T-helper 17 cell (primary cell): ENCODE measurements at places on chromosomes 2 and 18. TPM values are rescaled to one million over a fixed set of nuclear protein-coding genes. Genes with fewer than 3 reads are reported as not detected.

GRCh38 chr2:192245329-192245728 lies 50.6 kb upstream of the TMEFF2 start:
- no peak for DNase-seq

- peak; percentile 44 for DNase-seq
These were observed 6.0 kb upstream of the ALLC start for GRCh38 chr2:3651691-3652648.

- DNase-seq = no peak
These were observed 114.6 kb downstream of the MAPK4 start for GRCh38 chr18:50674307-50674980.

- no peak for DNase-seq
These were observed 92.4 kb upstream of the ITGA6 start for GRCh38 chr2:172334988-172335387.

DNA sequence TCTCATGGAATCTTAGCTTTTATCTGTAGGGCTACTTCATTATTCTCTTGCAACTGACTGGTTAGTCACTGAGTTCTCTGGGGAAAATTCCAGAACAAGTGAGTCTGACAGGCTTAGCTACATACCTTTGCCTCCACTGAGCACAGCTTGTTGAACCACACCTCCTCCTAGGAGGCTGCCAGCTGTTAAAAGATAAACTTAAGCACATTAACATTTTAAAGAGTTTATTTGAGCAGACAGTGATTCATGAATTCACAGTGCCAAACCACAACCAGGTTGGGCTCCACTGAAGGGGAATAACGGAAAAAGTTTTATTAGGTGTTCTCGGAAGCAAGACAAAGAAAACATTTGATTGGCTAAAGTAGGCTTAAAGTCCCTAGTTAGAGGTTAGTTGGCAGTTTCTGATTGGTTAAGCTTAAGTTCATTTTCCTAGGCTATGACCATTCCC lies 12.5 kb upstream of the SLC38A11 start:
- DNase-seq = no peak

DNA sequence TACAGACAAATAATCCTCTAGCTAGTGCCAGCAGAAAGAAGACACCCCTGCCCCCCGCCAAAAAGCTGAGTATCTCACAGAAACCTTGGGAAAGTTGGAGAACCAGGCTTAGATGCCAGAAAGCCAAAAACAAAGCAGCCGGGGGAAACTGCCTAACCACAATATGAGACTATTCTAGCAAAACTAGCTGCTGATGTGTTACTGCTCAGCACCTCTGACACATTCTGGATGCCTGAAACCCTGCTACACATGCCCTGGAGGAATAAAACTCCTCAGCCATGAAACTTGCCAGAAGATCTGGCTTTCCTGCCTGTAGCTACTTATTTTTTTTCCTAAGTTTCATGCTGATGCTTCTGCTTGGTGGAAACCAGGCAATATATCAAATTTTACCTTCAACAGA lies 122.7 kb upstream of the GCFC2 start:
- no peak for DNase-seq

GRCh38 chr2:240730501-240731177 lies 39.0 kb downstream of the AQP12A start:
- DNase-seq = no peak

GRCh38 chr2:31216734-31217133 lies 581 bp downstream of the CAPN14 start:
- DNase-seq = no peak

DNA sequence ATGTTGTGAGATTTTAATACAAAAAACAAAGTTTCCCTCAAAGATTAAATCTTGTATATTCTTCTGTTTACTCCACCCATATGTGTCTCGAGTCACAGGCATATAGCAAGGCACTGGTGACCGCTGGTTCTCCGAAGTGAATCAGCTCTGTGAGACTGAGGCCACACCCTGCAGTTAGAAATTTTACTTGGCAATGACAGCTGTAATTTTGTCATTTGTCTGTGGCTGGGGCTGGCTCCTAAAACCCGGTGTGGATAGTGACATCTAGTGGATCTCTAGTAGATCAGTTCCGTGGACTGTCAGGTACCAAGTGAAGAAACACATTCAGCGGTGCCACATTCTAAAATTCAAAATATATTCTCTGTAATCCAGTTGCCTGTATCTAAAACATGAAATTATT lies 278.0 kb downstream of the NEDD4L start:
- DNase-seq = no peak

DNA sequence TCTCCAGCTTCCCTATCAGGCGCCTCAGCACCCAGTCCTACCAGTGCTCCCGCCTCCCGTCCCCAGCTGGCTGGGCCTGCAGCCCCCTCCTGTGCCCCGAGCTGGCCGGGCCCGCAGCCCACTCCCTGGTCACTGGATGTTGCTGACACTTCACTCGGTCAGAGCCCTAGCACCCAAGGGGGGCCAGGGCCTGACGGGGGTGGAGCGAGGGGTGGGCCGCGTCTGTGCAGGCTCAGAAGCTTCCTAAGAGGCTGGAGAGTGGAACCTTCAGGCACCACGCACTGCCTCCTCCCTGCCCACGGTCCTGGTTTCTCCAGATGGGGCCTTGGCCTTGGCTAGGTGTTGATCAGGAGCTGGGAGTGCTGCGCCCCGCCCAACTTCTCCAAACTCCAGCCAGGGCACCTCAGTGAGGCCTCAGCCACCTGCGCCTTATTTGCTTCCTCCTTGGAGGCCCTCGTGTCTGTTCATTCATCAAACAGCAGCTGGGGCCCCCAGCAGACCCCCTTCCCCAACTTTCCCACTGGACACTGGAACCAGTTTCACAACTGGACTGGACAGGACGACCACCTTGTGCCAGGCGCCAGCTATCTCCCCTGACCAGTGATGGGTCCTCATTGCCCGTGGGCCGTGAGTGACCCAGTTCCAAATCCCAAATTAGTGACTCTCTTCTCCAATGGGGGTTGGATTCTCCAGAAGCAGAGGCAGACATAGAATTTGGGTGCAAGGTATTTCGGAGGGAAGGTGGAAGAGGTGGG lies 16.7 kb downstream of the CAPN10 start:
- no peak for DNase-seq

GRCh38 chr18:69365658-69366057 lies 35.0 kb upstream of the DOK6 start:
- DNase-seq = no peak

GRCh38 chr2:44126106-44126797 lies 42.4 kb upstream of the PPM1B start:
- DNase-seq = no peak

- no peak for DNase-seq
These were observed 27.9 kb downstream of the GPC1 start for GRCh38 chr2:240463274-240463865.

DNA sequence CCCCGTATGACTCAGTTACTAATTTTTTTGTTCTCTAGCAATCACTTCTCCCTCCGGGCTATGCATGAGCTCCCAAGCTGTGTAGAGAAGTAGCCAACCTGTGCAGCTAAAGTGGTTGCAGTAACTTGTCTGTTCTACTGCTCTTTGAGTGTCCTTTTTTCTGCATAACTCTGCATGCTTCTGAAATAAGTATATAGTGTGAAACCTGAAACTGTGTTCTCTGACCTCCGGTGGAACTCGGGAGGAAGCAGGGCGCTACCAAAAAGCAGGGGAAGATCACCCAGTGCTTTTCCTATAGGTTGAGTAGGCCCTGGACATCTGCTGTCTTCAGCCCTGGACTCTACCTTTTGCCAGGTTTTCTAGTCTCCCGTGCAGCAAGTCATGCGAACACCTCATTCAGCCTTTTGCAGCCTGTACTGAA lies 47.8 kb downstream of the PHLPP1 start:
- no peak for DNase-seq

- no peak for DNase-seq
These were observed 66.6 kb downstream of the DIS3L2 start for GRCh38 chr2:232028071-232028470.

DNA sequence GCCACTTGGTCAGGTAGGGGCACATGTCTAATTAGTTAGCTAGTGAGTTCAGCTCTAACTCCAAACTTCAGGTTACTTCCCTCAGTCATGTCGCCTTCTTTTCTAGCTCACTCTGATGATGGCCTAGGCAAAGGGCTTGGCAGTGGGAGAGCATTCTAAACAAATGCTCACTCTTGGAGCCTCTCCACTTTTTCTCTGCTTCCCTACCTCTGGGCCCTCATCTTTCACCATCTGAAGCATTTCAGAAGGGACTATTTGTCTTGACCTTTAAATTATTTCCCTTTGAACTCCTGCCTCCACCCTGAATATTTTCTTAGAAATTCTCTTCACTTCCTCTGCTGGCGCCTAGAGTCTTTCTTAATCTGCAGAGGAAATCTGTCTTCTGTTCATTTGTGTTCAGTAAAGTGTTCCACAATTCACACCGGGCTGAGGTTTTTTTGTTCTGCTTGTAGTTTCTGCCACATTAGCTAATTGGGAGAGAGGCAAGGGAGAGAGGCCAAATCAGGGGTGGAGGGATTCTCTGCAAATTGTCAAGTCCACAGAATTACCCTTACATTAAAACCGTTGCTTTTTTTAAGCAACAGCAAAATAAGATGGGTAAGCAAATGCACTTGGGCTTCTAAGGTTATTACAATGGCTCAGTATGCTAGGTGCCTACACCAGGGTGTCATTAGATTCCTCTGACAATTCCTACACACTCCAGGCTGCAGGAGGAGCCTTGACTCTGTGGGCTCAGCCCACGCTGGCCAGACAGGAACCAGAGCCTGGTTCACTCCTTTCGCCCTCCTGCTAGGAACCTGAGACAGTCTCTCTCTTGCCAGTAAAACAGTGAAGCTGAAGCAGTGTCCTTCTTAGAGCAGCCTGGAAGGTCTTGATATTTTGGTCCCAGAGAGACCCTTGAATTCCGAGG lies 5.5 kb downstream of the MSGN1 start:
- DNase-seq = no peak

DNA sequence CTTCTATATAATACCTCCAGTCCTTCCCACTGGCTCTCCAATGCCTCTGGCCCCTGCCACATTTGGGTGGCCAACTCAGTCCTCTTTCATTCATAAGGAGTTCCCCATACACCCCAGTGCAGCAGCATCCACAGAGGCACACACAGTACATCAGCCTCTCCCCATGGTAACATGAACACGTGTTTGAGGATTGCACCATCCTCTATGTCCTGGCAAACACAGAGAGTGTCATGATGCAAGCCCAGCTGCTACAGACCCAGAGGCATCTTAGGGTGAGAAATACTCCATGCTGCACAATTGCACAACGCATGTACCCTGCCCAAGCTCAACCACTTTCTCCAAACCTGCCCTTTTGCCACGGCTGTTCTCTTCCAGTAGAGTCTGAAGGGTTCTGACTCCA lies 11.5 kb downstream of the IGFBP5 start:
- DNase-seq = no peak

- DNase-seq = no peak
These were observed 198.1 kb upstream of the RASGRP3 start for GRCh38 chr2:33278245-33278943.

- DNase-seq = no peak
These were observed 221.5 kb downstream of the SH3RF3 start for GRCh38 chr2:109350526-109350925.

- DNase-seq = no peak
These were observed 64.0 kb upstream of the ZEB2 start for GRCh38 chr2:144583741-144584453.

- DNase-seq = peak; percentile 16
These were observed 1.3 kb upstream of the SMAD2 start for GRCh38 chr18:47931718-47932103.

DNA sequence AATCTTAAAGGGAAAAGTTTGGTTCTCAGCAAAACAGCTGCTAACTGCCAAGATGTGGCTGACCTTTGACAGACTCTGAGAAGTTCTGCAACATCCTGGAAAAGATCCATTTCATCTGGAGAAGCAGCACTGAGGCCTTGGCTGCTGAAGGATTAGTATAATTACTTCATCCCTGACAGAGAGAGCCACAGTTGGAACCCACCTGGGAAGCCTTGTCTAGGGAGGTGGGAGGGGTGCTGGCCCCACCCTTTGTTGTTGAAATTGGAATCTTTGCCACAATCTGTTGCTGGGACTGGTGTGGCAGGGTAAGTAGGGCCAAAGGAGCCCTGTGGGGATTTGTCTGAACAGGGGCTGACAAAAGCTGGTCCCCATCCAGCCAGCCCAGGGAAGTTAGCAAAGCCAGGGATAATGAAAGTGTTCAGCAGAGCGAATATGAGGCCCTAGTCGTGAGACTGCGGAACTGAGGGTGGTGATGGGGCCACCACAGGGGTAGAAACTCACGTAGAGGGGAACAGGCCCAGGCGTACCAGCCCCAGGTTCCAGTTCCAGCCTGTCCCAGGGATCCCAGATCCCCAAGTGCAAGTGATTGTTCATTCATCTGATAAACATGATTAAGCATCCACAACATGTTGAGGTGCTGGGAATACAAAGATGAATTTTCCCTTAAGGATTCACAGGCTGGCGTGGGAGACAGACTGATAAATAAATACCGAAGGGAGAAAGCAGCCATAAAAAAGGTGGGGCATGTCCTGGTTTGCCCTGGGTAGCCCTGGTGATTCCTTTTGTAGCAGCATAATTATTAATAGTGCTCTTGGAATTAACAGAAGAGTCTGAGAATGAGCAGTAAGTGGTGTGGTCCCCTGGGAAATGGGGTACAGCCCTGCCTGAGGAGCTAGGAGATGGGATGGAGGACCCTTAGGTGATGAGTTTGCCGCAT lies 60.0 kb downstream of the MYO1B start:
- DNase-seq = no peak

DNA sequence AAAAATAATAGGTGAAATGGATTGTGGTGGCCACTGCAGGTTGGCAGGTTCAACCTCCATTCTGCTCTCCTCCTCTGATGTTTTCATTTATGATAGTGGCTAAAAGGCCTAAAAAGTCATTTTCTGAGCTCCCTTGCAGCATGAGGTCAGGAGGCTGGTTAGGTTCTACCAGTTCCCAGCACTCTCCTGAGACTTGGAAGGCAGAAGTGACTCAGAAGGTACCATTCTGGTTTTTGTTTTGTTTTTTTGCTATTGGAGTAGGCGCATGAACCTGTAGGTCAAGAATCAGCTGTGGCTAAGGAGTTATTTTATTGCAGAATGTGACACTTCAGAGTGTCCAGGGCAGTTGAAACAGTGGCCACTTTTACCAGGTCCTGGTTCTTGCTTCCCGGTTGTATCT lies 181.9 kb downstream of the CCDC102B start:
- DNase-seq = no peak

DNA sequence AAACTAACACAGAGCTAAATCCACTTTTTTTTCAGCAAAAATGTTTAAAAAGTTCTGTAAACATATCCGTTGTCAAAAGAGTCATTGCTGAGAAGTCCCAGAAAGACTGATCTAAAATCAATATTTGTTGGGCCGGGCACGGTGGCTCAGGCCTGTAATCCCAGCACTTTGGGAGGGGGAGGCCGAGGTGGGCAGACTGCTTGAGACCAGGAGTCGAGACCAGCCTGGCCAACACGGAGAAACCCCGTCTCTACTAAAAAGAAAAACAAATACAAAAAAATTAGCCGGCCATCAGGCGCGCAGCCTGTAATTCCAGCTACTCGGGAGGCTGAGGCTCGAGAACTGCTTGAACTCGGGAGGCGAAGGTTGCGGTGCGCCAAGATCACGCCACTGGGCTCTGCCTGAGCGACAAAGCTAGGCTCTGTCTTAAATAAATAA lies 1.4 kb downstream of the OLA1 start:
- no peak for DNase-seq

GRCh38 chr2:38073211-38074057 lies 2.5 kb downstream of the CYP1B1 start:
- DNase-seq = no peak

The RAB11FIP5 gene
- 13.1 TPM for total RNA-seq

The GAL3ST2 gene
- total RNA-seq = 2.4 TPM

The BMPR2 gene
- 12.4 TPM for total RNA-seq

The TNS1 gene
- total RNA-seq = 0.80 TPM

The LBH gene
- 127 TPM for total RNA-seq

The DCDC2C gene
- not detected for total RNA-seq

The NT5C1B gene
- total RNA-seq = not detected

The AGXT gene
- total RNA-seq = not detected

The GALNT3 gene
- 6.7 TPM for total RNA-seq

The TSPYL6 gene
- total RNA-seq = not detected

The FAM124B gene
- total RNA-seq = 3.3 TPM

The C2orf78 gene
- not detected for total RNA-seq
